ENCODE measurements at places on chromosomes 4 and X.

DNA sequence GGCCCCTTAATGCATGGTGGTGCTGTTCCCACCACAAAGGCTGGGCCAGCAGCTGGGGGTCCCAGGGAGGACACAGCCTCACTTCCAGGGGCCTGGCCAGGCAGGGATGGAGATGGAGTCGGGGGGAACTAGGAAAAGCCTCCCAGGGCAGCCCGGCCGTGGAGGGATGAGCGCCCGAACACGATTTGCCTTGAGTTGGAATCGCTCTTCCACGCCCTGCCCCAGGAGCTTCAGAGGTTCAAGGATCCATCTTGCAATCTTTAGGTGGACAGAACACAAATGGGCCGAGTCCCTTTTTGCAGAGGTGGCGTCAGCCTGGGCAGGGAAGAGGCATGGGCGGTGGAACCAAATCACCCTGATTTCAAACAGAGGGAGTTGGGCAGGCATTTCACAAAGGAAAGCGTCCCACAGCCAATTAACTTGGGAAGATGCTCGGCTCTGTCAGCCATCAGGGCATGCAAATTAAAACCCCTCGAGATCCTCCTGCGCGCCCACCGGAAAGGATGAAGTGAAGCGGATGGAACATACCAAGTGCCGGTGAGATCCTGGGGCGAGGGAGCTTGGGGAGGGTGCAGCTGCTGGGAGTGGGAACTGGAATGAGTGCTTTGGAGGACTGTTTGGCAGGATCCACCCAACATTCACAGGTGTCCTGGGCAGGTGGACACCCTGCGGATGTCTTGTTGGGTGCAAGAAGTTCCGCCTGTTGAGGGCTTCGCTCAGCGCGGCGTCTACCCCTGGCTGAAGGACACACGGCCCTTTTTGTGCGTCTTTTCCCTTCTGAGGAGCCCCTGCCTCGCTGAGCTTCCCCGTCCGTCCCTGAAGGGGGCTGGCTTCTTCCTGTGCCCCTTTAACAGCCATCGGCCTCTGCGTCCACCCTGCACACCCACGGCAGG, 75.7 kb downstream of the HTRA3 start:
- DNase-seq, result no peak

- no peak for DNase-seq
These were observed 247.7 kb upstream of the FTHL17 start for GRCh38 chrX:31319586-31319985.

- no peak for DNase-seq
These were observed 36.3 kb downstream of the PKD2 start for GRCh38 chr4:88043586-88044340.

- DNase-seq, result no peak
These were observed 210.7 kb downstream of the MAML3 start for GRCh38 chr4:139943277-139943676.

DNA sequence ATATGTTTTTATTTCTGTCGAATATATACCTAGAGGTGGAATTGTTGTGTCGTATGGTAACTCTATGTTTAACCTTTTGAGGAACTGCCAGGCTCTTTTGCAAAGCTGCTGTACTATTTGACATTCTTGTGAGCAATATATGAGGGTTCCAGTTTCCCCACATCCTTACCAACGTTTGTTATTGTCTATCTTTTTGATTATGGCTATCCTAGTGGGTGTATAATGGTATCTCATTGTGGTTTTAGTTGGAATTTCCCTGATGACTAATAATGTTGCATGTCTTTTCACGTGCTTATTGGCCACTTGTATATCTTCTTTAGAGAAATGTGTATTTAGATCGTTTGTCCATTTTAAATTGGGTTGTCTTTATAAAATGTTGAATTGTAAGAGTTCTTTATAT, 24.5 kb downstream of the REPS2 start:
- DNase-seq, result no peak
